ENCODE measurements at places on chromosomes 3 and 15. TPM values are rescaled to one million over a fixed set of nuclear protein-coding genes. Genes with fewer than 3 reads are reported as not detected.

SYNPR gene
- not detected for polyA plus RNA-seq

CPNE9 gene
- 0.29 TPM for polyA plus RNA-seq

PLAAT1 gene
- 3.7 TPM for polyA plus RNA-seq

CDCP1 gene
- polyA plus RNA-seq = 1.6 TPM

CACNA1D gene
- 12.9 TPM for polyA plus RNA-seq

CPNE4 gene
- 0.29 TPM for polyA plus RNA-seq

TMEM207 gene
- 25.9 TPM for polyA plus RNA-seq

CD200 gene
- polyA plus RNA-seq = 34.8 TPM

ALDH1L1 gene
- polyA plus RNA-seq = 41.1 TPM

LINS1 gene
- 24.0 TPM for polyA plus RNA-seq

LYZL4 gene
- polyA plus RNA-seq = not detected

- DNase-seq = no peak
Observed at GRCh38 chr3:170753421-170754310, 116.3 kb downstream of the RPL22L1 start.

DNA sequence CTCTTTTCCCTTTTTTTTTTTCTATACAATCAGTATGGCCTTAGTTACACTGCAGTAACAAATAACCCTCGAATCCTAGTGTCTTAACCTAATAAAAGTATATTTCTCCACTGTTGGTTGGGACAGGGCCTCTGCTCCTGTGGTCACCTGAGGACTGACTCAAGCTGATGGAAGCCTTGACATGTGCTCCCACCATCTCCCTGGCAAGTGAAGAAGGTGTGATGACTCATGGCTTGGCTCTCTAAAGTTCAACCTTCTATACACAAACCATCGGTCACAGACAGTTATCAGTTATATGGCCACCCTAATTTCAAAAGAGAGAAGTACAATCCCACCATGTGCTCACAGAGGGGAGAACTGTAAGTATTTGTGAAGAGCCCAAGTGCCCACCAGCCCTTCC, 65.8 kb upstream of the CACNA2D3 start:
- no peak for DNase-seq

DNA sequence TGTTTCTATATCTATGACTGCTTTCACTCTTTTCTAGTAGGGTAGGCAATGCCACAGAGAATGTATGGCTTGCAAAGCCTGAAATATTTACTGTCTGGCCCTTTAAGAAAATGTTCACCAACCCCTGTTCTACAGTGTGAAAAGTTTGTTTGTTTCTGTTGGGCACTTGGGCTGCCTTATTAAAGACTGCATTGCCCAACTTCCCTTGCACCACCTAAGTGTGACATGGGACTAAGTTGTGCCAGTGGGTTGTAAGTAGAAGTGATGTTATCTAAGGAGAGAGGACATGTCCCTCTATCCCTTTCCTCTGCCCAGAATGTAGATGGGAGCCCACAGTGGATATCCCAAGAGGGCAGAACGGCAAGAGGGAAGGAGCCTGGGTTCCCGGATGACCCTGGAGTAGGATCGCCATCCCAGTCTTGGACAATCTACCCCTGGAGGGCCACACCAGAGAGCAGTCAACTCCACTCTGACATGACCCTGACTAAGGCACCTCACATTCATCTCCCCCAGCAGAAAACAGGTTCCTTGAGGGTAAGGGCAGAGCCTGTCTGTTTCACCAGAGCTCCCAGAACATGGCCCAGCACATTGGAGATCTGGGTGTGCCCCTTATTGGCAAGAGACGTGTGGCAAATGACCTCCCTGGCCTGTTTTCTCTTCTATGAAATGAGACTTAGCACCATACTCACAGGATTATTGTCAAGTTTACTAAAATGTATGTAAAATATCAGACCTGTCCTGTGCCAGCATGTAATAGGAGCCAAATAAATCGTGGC, 138.8 kb downstream of the SMAD6 start:
- DNase-seq = no peak

- no peak for DNase-seq
Observed at GRCh38 chr3:50179710-50180109, 11.7 kb upstream of the GNAT1 start.

- DNase-seq = no peak
Observed at GRCh38 chr3:194604837-194605236, 28.4 kb downstream of the TMEM44 start.

DNA sequence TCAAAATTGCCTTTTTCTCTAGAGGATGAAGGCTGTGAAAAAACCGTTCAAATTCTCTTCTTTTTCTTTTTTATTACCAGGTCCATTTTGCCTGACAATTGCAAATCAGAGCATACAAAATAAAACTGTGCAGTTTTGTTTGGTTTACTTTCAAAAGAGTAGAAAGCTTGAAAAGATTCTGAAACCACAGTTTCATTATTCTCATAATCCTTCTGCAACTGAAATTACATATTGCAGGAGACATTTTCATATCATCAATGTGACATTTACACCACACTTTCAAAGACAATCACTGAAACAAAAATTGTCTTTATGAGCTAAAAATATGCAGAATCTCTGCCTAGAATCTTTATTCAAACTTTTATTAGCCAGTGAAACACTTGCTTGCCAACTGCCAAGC, 296.4 kb upstream of the TPRG1 start:
- no peak for DNase-seq

GRCh38 chr15:65049418-65049840, 4.2 kb downstream of the SLC51B start:
- peak; percentile 75 for DNase-seq

- peak; percentile 39 for DNase-seq
Observed at GRCh38 chr3:17032407-17033034, 147.8 kb downstream of the PLCL2 start.

- DNase-seq = no peak
Observed at GRCh38 chr3:108036984-108037741, 53.7 kb downstream of the CD47 start.

- peak; percentile 81 for DNase-seq
Observed at GRCh38 chr15:35545824-35546510, at the start of gene DPH6. TSS of gene DPH6 (minus strand) at chr15:35546165. CDS start at chr15:35546141, 24 bp downstream.

DNA sequence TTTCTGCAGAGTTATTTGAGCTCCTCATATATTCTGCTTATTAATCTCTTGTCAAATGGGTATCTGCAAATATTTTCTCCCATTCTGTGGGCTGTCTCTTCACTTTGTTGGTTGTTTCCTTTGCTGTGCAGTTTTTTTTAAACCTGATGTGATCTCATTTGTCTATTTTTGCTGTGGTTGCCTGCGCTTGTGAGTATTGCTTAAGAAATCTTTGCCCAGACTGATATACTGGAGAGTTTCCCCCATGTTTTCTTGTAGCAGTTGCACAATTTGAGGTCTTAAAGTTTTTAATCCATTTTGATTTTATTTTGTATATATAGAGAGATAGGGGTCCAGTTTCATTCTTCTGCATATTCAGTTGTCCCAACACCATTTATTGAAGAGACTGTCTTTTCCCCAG, 102.3 kb downstream of the POLQ start:
- DNase-seq = no peak

DNA sequence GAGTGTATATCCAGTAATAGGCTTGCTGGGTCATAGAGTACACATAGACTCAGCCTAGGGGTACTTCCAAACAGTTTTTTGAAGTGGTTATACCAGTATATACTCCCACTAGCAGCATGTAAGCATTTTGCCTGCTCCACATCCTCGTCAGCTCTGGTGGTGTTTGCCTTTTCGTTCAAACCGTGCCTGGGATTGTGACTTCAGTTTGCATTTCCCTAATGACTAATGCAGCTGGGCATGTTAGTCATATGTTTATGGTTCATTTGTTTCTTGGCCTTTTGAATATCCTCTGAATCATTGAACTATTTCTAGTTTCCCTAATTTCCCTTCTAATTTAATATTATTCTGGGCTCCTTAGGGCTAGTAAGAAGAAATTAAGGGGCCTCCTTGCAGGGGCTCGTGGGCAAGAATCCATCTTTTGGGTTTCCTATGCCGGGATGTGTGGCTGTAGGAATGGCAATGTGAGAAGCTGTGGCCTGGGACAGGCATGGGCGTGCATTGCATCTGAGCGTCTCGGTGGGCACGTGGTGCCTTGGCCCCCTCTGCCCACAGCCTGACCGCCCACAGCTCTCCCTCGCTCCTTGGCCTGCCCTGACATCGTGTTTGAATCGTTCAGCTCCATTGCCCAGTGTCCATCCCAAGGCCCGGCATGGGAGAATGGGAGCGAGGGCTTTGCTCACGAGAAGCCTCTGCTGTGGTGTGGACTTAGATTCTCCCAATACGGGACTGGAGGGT, 26.4 kb downstream of the FAH start:
- no peak for DNase-seq

DNA sequence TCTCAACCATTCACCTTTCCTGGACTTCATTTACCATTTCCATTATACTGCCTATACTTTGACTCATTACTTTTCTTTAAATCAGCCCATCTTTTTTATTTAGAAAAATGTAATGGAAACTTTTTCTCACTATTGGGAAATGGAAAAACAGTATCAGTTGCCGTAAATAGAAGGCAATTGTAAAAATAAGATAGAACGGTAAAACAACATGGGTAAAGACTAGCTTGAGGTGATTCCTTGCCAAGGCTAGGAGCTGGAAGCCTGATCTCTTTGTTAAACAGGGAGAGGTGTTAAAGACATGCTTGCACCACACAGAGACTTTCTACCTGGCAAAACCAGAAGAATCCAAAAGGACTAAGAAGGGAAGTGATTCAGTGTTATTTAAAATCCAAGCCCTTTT, 5.9 kb downstream of the FGD5 start:
- no peak for DNase-seq

- DNase-seq = no peak
Observed at GRCh38 chr3:151460228-151460627, 633 bp downstream of the IGSF10 start.

GRCh38 chr15:53437366-53437765, 322.1 kb downstream of the WDR72 start:
- no peak for DNase-seq

DNA sequence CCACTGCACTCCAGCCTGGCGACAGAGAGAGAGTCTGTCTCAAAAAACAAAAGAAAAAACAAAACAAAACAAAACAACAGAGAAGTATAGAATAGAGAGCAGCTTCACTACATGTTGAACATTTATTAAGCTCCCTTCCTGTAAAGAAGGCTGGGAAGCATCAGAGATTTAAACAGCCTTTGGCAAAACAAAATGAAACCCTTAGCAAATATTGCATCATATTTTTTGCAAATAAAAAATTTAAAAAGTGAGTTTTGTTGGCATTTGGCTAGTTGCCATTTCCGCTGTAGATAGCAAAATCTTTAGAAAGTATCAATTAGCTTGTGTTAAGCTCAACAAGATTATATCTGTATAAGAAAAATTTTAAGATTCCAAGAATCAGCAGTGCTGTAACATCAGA, 151.2 kb downstream of the SERPINI1 start:
- DNase-seq = no peak

DNA sequence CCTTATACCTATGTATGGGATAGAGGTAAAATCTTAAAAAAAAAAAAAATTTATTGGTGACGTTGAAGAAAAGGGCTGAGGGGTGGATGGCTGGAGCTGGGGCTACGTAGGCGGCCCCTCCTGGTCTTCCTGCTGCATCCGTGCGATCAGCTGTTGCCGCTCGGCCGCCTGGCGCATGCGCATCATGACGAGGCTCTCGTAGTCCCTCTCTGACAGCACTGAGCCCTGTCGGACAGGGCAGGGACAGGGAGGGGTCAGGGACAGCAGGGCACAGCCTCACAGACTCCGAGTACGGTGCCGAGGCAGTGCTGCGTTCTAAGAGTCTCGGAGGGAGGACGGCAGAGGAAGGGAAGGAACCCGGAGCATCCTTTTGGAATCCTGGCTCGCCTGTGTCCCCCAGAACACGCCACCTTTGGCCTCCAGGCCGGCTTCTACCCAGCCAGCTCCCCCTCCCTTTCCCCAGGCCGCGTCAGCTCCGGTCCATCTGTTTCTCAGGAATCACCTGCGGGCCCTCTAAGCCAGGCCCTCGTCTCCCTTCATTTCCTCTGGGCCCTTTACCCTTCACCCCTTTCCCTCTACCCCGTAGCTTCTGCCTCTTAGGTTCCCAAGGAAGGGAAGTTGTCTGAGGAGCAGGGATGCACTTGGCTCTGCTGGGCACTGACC, 1.8 kb upstream of the C15orf62 start:
- DNase-seq = no peak

DNA sequence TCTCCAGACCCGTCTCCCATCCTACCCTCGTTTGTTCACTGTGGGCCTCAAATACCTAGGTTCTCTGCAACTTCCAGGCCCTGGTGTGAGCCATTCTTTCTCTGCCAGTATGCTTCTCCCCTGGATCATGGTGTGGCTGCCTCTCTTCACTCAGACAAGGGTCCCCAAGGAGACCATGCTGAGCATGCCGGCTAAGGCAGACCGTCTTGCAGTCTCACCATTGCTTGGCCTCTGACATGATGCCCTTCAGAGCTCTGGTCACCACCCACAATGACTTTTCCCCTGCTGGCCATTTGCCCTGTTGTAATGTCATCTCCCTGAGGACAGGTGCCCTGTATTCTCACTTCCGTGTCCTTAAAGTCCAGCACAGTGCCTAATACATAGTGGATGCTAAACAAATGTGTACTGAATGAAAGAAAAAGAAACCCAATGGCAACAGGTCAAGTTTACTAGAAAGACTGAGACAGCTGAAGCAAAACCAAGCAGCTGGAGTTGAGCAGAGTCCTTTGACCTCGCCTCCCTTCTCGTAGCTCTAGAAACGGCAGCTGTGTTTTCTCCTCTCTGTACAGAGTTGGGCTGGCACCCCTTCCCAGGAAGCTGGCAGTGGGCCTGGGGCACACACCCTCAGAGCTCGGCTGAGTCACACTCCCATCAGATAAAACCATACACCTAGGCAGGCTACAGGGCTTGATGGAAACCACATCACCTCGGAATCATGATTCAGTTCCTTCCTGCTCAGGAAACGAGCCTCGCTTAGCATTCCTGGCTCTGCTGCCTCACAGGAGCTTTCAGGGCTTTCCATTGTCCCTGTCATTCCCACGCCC, 8.6 kb downstream of the TLR9 start:
- no peak for DNase-seq

- DNase-seq = no peak
Observed at GRCh38 chr15:67940324-67940719, 100.5 kb upstream of the RNU6-1 start.

DNA sequence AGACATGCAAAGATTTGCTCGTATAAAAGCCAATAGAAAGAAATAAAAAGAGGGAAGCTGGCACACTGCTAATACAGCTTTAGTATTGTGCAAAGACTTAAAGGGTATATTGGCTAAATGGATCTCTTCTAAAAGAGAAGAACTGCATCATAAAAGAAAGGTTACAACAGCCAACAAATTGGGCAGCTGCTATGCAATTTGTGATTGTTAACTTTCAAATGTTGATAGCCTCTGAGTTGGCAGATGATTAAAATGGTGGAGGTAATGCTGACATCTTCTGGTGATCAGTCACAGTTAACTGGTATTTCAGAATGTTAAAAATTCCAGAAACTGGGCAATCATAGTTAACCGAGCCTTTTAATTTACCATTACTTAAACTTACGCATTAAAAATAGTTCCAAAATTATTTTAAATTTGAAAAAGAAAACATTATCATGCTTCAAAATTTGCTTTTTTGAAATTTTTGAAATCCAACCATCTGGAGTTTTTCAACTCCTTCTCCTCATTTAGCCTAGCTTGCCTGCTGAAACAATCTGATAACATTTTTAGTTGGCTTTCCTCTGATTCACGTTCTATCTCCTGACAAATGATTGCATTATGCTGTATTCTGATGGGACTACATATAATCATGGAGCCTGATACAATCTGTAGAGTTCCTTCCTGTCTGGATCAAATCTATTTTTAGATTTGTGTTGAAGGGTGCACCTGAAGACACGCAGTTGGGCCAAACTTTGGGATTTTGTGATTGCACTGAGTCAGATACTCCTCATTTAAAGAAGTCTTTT, 144.0 kb upstream of the PDZRN3 start:
- DNase-seq = no peak

- DNase-seq = no peak
Observed at GRCh38 chr15:55861115-55861514, 118.2 kb upstream of the PRTG start.

All from renal cortex interstitium (tissue), 15 donors.